Naive thymus-derived CD8-positive, alpha-beta T cell (primary cell): ENCODE measurements at places on chromosomes 6 and 20. TPM values are rescaled to one million over a fixed set of nuclear protein-coding genes. Genes with fewer than 3 reads are reported as not detected.

Gene PPP1R16B
- polyA plus RNA-seq: 9.7 TPM

Gene DZANK1
- polyA plus RNA-seq: 0.87 TPM

- no peak overlapping the region for H3K4me3 ChIP-seq
- no peak overlapping the region for H3K27ac ChIP-seq
- no peaks in the 10 kb centered on the region for H3K4me1 ChIP-seq
- no peak for DNase-seq
These were observed 159.8 kb downstream of the PLCB1 start for GRCh38 chr20:8291873-8292272.

GRCh38 chr20:2535711-2536559 is 438 bp upstream of the TMC2 start:
- no peak overlapping the region for H3K27ac ChIP-seq
- no peak overlapping the region for H3K4me3 ChIP-seq
- no peak for DNase-seq
- peaks cover 41% of the 10 kb centered on the region for H3K27me3 ChIP-seq
- H3K4me1 ChIP-seq: no peaks in the 10 kb centered on the region

- no peak for DNase-seq
- peak overlapping the region; percentile 83 for H3K27ac ChIP-seq
- H3K36me3 ChIP-seq: peaks cover 12% of the 10 kb centered on the region
- H3K4me3 ChIP-seq: no peak overlapping the region
- H3K27me3 ChIP-seq: no peaks in the 10 kb centered on the region
These were observed 40.8 kb downstream of the ITCH start for GRCh38 chr20:34403908-34404307.

DNA sequence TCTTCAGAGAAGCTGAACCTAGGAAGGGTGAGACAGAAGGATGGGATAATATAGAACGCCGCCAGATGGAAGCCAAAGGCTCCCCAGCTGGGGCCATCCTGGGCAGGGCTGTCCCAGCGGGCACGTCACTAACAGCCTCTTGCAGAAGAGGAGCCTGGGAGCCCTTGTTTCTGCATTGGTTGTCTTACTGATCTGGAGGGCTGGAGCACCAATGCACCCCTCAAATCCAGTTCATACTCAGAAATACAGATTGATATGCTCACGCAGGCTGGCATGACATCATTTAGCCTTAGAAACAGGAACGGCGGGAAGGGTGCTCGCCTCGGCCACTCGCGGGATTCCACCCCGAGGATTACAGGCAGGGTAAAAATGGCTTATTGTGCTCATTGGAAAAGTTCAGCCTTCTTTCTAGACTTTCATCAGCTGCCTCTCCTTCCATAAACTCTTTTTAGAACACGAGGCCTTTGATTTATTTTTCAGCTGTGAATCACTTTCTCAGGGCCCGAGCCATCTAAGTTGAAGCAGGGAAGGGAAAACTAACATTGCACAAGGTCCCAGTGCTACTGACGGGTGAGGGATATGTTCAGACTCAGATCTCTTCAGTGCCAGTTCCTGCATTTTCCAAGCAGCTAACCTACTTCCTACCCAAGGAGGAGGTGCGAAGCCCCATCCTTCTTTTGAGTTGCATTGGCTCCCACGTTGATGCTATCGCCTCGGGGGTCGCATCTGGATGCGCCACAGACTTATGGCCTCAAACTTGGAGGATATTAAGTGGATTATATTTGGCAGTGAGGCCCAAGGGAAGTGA is 82.3 kb downstream of the GMPR start:
- DNase-seq: no peak
- no peaks in the 10 kb centered on the region for H3K36me3 ChIP-seq
- peak overlapping the region; percentile 85 for H3K4me3 ChIP-seq
- peak overlapping the region; percentile 96 for H3K27ac ChIP-seq
- peaks cover 29% of the 10 kb centered on the region for H3K4me1 ChIP-seq

DNA sequence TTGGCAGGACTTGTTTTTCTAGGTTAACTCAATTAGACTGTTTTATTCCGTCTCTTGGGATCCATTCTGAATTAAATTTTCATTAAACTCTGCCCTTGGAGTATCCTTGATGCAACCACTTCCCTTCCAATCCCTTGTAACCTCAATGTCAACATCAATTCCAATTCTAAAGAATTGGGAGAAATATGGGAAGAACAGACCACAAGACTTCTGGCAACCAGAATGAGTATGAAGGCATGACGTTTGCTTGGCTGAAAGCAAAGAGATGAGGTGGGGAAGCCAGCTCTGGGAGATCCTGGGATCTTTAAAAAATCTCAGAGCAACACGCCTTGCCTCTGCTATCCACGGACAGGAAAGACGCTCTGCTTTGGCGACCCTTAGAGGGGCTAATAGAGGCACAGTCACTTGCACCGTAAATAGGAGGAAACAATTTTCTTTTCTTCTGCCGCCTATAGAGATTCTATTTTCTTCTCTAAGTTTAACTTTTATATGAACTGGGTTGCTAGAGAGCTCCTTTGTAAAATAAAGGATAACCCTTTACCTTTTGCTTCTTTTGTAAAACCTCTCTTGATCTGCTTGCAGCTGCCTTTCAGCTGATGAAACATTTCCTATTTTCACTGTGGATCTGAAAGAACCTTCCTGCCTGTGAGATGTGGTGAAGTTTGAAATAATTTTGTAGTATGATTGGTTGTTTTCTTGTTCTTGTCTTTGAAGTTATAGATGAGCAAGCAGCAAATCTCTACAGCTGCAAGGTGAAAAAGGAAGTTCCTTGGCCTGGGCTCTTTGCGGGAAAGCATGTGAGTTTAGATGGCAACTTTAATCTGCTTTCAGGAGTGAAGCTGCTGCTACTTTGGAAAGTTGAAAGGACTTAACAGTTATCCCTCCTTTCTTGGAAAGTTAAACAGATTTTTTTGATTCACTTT is at the start of gene ASIP:
Gene ASIP, plus strand, starts transcription at position 731 of the 923 bp plus-strand sequence. CDS start 18,952 bp downstream, outside the sequence.
- H3K27ac ChIP-seq: peak within 1 kb of the TSS; percentile 18
- no peaks in the 10 kb centered on the region for H3K36me3 ChIP-seq
- H3K4me1 ChIP-seq: peaks cover 25% of the 10 kb centered on the region
- peaks cover 2% of the 10 kb centered on the region for H3K27me3 ChIP-seq
- no peak for DNase-seq

DNA sequence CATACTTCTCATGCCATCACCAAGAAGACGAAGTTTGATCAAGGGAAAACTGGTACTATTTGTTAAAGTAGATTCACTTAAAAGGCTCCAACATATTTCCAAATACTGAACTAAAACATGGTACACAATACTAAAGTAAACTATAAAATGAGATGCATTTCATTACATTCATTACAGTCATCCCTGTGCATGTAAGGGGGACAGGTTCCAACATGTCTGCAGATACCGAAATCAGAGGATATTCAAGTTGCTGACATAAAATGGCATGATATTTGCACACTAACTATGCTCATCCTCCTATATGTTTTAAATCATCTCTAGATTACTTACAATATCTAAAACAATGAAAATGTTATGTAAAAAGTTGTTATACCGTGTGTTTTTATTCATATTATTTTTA is 893.9 kb upstream of the MANEA start:
- H3K27me3 ChIP-seq: no peaks in the 10 kb centered on the region
- H3K36me3 ChIP-seq: no peaks in the 10 kb centered on the region
- no peak overlapping the region for H3K27ac ChIP-seq
- no peaks in the 10 kb centered on the region for H3K4me1 ChIP-seq

GRCh38 chr20:64254571-64255360 is 782 bp upstream of the PCMTD2 start:
- peak overlapping the region; percentile 87 for H3K27ac ChIP-seq
- no peak for DNase-seq
- peaks cover 26% of the 10 kb centered on the region for H3K4me1 ChIP-seq
- peaks cover 7% of the 10 kb centered on the region for H3K27me3 ChIP-seq
- H3K4me3 ChIP-seq: peak overlapping the region; percentile 84
- peaks cover 7% of the 10 kb centered on the region for H3K36me3 ChIP-seq

GRCh38 chr20:2840967-2841531 is 504 bp downstream of the VPS16 start:
- H3K27me3 ChIP-seq: no peaks in the 10 kb centered on the region
- peak overlapping the region; percentile 95 for H3K27ac ChIP-seq
- H3K4me3 ChIP-seq: peak overlapping the region; percentile 91
- H3K4me1 ChIP-seq: peaks cover 39% of the 10 kb centered on the region
- DNase-seq: no peak
- H3K36me3 ChIP-seq: no peaks in the 10 kb centered on the region

Gene JPH2
- not detected for polyA plus RNA-seq

DNA sequence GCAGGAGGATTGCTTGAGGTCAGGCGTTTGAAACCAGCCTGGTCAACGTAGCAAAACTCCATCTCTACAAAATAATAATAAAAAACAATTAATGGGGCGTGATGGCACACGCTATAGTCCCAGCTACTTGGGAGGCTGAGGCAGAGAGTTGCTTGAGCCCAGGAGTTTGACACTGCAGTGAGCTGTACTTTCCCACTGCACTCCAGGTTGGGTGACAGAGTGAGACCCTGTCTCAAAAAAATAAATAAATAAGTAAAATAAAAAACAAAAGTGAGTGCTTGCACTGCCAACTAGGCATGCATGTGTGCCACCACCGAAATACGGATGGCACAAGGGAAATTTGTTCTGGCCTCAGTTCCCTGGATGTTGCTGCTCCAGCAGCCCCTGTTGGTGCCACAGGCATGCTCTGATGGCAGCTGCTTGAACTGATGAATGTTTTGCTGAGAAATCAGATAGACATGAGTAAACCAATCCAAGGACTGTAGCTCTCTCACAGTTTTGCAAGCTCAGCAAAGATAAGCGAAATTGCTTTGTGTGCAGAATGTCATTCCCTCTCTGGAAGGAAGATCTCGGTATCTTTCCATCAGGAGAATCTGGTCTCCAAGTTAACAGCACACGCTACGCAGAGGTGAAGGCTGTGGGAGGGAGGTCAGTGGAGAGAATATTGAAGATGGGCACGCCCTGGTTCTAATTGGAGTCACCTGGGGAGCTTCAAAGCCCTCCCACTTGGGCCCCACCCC is 188.0 kb upstream of the SLC24A3 start:
- no peak for DNase-seq
- H3K4me1 ChIP-seq: no peaks in the 10 kb centered on the region
- H3K27ac ChIP-seq: no peak overlapping the region
- no peaks in the 10 kb centered on the region for H3K36me3 ChIP-seq
- H3K27me3 ChIP-seq: peaks cover 4% of the 10 kb centered on the region
